Stimulated activated CD4-positive, alpha-beta T cell treated with anti-CD3 and anti-CD28 coated beads, Interleukin-12 subunit alpha, Interleukin-12 subunit beta, amount 100 ng/mL, for 48 hours (primary cell): ENCODE measurements at places on chromosomes 16 and 17.

DNA sequence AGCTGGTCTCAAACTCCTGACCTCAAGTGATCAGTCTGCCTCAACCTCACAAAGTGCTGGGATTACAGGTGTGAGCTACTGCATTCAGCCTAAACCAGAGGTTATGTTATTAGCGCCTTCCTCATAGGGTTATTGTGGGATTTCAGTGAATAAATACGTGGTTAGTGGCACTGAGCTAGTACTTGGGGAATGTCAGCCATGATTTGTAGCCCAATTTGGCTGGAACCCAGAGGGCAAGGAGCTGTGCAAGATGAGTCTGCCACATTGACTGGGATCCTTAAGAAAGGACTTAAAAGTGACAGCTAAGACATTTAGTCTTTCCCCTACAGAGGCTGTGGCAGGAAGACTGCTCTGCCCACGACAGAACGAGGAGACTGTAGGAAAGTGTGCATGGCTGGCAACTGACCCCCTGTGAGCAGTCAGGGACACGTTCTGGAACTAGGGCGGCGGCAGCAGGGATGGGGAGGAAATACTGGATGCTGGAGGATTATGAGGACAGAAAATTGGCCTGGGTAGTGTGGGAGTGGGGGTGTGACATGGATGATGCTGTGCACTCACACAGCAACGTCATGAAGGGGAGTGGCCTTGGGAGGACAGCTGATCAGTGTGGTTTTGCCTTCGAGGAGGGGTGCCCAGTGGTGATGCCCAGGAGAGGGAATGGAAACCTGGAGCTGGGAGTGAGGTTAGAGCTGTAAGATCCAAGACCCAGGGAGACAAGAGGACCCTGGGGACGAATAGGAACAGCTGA is 14.6 kb downstream of the ATP5PD start:
- DNase-seq, result no peak

DNA sequence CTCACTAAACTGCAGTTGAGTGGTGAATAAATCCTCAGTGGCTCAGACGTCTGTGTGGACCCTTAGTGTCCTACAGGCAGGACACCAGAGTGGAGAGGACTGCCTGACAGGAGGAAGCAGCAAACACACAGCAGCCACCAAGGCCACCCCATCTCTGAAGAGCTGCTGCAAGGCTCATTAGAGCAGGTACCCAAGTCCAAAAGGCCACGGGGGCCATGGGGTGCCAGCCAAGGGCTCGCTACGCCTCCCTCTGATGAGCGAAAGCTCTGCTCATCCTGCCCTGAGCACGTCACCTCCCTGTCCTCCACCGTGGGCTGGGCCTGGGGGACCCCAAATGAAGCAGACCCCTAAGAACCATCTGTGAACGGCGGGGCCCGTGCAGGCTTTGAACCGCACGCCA is 70.1 kb upstream of the DOC2B start:
- no peak for DNase-seq

DNA sequence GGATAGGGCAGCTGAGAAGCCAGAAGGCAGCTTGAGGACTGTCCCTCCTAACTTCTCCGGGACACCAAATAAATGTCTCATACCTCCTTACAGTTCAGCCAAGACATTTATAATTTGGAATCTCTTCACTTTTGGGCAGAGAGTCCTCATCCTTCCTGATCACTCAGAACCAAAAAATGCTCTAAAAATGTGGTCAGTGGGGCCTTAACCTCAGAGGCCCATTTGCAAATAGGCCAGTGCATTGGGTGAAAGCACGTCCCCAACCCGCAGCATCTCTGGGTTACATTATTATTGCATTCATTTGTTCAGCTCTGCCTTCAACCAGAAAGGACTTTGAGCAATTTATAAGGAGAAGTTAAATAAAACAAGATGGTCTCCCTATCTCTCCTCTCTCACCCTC is 112.4 kb upstream of the IRX3 start:
- no peak for DNase-seq

- DNase-seq, result no peak
Measured at GRCh38 chr17:82372249-82373071, 895 bp downstream of the UTS2R start.
